Hepatocyte (in vitro differentiated cells): ENCODE measurements at places on chromosomes 2 and 18. TPM values are rescaled to one million over a fixed set of nuclear protein-coding genes. Genes with fewer than 3 reads are reported as not detected.
A peak's percentile ranks its signal among the peaks of the same experiment; 100 is the strongest.

DNA sequence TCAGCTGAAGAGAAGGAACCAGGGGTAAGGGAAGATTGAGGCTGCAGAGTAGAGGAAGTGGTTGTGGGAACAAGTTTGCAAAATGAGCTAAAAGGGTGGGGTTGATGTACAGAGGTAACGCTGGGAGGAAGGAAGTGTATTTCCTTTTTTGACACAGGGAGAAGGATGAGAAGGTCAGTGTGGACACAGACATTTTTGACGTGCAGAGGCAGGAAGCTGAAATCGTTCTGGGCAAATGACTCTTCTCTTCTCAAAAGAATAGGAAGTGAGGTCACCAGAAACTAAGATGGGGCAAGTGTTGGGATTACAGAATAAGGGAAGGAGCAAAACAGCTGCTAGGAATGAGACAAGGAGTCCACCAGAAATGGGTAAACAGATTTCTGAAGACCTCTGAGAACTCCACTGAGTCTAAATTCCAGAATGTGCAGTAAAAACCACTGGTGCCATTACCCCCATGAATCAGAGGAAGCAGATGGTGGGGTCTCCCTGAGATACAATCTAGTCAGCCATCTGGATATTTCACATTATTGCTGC, 20.0 kb upstream of the RNF149 start:
- DNase-seq: no peak

DNA sequence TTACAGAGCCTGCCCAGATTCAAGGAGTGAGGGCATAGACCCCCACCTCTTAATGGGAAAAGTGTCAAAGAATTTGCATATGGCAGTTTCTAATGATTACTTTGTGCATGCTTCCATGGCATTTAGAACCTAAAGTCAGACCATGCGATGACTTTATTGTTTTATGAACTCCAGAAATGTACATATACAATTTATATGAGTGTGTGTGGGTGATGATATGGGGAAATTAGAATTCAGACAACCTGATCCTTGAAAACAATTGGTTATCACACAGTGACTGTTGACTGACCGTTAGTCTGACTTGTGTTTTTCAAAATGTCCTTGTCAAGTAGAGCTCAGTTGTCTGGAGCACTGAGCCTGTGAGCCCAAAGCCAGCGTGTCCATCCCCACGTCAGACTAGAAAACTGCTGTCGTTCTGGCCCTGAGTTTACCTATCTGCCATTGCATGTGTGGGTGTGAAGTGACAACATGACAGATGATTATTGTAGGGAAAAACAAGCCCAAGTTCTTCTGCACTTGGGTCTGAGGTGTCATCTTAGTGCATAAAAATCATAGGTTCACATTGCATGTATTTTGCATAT, 128.4 kb downstream of the MYO3B start:
- no peak for DNase-seq

GRCh38 chr2:11656671-11657101, 13.3 kb downstream of the NTSR2 start:
- no peak for DNase-seq

GRCh38 chr2:221554769-221555493, 17.2 kb downstream of the EPHA4 start:
- DNase-seq: no peak

- no peak for DNase-seq
Measured at GRCh38 chr2:162172802-162173370, 20.8 kb upstream of the GCG start.

DNA sequence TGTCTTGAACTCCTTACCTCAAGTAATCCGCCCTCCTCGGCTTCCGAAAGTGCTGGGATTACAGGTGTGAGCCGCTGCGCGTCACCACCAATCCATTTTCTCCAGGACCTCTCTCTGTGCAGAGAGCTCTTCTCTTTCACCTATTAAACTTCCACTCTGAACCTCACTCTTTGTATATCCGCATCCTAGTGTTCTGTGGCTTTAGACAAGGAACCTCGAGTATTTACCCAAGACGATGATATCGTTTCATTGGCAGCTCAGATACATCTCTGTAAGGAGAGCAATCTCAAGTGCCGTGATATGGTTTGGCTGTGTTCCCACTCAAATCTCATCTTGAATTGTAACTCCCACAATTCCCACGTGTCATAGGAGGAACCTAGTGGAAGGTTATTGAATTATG, 15.1 kb upstream of the WDR33 start:
- DNase-seq: no peak

DNA sequence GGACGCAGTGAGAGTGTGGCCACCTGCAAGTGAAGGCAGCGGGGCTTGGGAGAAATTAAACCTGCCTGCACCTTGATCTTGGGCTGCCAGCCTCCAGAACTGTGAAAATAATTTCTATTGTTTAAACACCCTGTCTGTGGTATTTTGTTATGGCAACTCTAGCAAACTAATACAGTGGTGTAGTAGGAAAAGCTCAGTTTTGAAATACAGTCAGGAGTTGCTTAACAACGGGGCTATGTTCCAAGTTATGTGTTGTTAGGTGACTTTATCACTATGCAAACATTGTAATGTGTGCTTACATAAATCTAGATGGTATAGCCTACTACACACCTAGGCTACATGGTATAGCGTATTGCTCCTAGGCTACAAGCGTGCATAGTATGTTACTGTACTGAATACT, 93.4 kb upstream of the FN1 start:
- no peak for DNase-seq

DNA sequence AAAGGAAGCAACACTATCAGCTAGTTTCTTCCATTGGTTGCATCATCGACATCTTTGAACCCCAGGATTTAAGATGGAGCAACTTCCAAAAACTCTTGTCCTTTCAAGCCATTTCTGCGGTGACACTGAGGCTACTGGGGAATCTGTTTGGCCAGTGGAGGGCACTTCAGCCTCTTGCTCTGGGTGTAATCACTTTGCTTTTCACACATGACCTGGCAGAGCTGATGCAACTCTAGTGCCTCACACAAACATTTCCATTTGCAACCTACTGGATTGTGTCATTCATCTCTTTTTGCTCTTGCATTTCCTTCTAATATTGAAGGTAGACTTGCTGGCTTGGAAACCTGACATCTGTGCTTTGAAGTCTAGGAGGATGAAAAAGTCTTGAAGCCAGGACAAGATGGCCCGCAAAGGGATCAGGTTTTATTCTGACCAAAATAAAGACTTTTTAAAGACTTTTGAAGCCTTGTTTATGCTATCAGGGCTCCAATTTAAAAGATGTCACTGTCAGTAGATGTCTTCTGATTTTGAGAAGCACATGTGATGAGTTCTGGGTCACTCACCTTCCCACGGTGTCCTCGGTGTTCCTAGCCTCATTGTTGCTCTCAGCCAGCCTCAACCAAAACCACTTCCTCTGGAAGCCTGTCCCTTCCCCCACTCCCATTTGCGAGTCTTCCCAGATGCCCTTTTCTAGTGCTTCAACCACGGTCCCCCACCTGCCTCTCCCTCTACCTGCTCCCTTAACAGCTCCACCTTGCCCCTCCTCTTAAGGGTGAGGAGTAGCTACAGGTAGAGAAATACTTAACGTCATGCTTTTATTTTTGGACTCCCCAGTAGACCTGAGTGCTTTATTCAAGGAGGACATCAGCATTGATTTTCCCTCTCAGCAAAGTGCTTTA, 69.7 kb upstream of the KCNE4 start:
- peak; percentile 81 for DNase-seq

GRCh38 chr2:113196839-113197238, 23.1 kb downstream of the PSD4 start:
- DNase-seq: no peak

GRCh38 chr2:186588940-186589611, 780 bp upstream of the ITGAV start:
- no peak for DNase-seq

DNA sequence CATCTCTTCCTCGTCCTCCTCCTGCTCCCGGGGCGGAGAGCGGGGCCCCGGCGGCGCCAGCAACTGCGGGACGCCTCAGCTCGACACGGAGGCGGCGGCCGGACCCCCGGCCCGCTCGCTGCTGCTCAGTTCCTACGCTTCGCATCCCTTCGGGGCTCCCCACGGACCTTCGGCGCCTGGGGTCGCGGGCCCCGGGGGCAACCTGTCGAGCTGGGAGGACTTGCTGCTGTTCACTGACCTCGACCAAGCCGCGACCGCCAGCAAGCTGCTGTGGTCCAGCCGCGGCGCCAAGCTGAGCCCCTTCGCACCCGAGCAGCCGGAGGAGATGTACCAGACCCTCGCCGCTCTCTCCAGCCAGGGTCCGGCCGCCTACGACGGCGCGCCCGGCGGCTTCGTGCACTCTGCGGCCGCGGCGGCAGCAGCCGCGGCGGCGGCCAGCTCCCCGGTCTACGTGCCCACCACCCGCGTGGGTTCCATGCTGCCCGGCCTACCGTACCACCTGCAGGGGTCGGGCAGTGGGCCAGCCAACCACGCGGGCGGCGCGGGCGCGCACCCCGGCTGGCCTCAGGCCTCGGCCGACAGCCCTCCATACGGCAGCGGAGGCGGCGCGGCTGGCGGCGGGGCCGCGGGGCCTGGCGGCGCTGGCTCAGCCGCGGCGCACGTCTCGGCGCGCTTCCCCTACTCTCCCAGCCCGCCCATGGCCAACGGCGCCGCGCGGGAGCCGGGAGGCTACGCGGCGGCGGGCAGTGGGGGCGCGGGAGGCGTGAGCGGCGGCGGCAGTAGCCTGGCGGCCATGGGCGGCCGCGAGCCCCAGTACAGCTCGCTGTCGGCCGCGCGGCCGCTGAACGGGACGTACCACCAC, 2.1 kb downstream of the GATA6 start:
- DNase-seq: no peak

DNA sequence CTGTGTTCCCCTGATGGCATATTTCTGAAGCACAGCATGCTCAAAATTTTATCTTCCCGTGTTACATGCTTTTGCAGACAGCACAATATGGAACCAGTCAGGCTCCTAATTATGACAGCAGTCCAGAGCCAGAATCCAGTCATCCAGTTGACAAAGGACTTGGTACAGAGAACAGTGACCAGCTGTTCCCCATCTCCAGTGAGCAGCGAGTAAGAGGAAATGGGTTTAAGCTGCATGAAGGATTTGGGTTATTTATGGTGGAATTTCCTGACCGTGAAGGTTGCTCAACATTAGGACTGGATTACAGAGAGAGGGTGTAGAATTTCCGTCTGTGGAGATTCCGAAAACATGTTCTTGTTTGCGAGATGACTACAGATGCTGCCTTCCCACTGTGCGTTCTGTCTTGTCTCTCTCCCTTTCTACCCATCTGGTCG, 24.4 kb downstream of the SGPP2 start:
- peak; percentile 34 for DNase-seq

GRCh38 chr2:105052773-105053172, 14.9 kb downstream of the MRPS9 start:
- no peak for DNase-seq

- no peak for DNase-seq
Measured at GRCh38 chr2:106053116-106053515, 141.0 kb downstream of the UXS1 start.

GRCh38 chr2:144102386-144102785, 417.5 kb downstream of the ZEB2 start:
- no peak for DNase-seq

GRCh38 chr18:46050268-46050667, 21.8 kb downstream of the PSTPIP2 start:
- no peak for DNase-seq

DNA sequence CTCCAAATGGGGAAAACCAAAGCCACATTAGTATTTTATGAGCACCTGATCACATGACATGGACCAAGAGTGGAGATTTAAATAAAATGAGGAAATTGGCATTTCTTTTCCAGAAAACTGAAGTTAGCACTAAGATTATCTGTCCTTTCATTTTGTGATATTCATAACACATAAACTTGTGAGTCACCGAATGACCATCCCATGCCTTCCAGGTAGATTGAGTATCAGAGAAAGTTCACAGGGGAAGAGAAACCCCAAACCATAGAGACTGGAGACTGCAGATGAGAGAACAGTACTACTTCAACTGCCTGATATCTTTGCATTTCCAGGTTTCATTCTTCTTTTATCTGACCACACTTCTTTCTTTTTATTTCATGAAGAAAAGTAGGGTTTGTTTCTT, 176.3 kb upstream of the LRP1B start:
- DNase-seq: no peak

DNA sequence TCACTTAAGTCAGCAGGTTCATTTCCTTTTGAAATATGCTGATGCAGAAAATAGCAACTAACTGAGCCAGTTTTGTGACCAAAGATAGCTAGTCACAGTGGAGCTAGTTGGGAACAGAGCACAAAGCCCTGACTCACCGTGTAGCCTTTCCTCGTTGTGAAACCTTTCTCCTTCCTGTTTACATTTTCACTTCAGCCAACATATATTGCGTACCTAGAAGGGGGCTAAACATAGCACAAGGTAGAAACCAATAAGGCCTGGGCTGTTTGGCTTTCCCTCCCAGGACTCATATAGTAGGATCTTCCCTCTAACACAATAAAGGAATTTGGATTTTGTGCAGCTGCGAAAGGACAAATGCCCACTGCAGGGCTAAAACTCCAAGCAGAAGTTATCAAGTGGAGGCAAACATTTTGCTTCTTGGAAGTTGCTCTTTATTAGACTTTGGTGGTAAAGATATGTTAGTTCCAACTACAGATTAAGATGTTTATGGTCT, 24.5 kb upstream of the LPIN2 start:
- peak; percentile 76 for DNase-seq

DNA sequence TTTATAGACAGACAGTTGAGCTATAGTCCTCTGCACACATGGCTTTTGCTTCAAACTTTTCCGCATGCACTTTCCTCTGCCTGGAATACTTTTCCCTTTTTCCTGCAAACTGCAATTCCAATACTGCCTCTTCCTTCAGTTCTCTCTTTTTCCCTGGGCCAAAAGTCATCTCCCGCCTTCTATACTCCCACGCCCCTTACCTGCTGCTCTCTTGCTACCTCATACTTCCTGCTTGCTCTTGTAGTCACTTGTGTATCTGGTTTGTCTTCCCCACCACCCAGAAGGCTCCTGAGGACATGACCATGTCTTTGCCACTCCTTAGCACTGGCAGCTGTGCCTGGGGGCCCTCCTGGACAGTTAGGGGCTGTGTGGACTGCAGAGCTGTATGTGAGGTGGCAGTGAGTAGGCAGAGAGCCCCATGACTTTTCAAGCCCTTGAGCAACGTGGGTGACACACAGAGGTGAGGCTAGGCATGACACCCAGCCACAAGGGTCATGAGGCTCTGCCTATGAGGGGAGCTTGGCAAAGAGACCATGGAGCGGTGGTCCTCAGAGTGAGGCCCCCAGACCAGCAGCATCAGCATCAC, 23.2 kb downstream of the SPEG start:
- no peak for DNase-seq

DNA sequence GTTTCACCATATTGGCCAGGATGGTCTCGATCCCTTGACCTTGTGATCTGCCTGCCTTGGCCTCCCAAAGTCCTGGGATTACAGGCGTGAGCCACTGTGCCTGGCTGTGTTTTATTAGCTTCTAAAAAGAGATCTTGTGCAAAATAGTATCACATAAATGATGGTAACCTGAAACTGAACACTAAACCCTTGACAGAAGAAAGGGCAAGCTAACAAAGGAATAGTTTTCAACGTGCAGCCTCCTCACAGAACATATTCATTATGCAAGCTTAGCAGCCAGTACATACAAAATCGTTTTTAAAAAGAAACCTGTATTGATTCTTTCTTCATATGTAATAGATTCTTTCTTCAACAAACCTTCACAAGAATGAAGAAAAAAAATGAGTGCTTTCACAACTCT, 20.6 kb downstream of the CHN1 start:
- DNase-seq: no peak

GRCh38 chr2:112794131-112794733, 9.9 kb upstream of the IL1A start:
- DNase-seq: peak; percentile 63

The XPO1 gene
- 151 and 172 TPM in 2 replicates for total RNA-seq

The TMEM37 gene
- 52.6 TPM in 2 replicates for total RNA-seq

The OBSL1 gene
- total RNA-seq: 72.4 and 84.6 TPM in 2 replicates

The RNU2-63P gene
- total RNA-seq: not detected in 2 replicates

The GRHL1 gene
- 10.0 and 10.9 TPM in 2 replicates for total RNA-seq

The HMSD gene
- total RNA-seq: 0.10 TPM in 1 of 2 replicates, not detected in the other

The MC5R gene
- not detected in 2 replicates for total RNA-seq

The FAM110C gene
- 10.2 and 11.2 TPM in 2 replicates for total RNA-seq

The TLX2 gene
- not detected in 2 replicates for total RNA-seq
